ENCODE measurements at places on chromosomes 12 and 14.

DNA sequence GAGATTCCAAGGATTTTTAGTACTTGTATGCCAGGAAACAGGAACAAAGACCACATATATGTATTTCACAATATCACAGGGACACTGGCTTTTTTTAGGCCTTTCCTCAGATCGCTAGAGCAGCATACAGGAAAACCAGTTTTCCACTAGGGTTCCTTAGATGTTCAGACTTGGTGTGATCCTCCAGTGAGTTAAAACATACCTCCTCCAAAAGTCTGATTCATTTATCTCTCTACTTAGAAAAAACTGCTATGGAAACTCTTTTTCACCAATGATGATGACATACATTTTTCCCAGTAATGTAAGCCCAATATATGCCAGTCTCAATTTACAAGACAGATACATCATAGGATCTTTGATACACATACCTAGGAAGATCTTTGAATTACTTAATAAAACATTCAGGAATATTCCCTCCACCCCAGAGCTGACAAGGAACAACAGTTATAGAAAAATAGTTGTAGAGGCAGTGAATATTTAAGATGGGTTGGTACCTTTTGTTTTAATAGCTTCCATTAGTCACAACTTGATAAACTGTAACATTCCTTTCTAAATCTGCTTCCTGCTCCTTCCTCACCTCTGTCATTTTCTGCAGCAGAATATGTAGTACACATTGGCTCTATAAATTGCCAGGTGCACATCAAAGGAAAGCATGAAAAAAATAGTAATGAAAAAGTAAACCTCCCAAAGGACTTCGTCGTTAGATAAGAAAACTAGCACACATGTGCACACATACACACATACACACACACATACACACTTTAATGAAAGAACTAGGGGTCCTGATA lies 27.5 kb downstream of the BCAT1 start:
- DNase-seq, result no peak

DNA sequence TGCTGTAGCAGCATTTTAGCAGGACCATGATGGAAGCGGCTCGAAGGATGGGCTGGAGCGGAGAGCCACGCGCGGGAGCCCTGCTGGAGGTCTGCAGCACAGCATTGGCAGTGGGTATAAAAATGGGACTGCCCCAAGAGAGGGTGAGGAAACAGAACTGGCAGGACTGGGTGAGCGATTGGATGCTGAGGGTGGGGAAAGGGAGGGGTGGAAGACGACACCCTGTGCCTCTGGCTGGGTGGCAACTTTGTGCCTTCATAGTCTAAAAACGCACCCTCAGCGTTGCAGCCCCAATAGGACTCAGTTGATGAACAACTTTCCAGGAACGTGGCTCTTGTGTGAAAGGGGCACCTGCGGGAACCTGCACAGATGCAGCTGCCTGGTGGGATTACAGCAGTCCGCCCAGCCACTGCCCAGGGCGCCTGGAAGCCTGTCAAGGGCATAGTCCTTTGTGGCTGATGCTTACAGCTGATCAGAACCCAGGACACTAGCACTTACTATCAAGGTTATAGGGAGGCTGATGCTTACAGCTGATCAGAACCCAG lies 73.0 kb downstream of the NINJ2 start:
- no peak for DNase-seq

GRCh38 chr12:34287986-34288962 lies 266.0 kb downstream of the ALG10 start:
- DNase-seq, result no peak

DNA sequence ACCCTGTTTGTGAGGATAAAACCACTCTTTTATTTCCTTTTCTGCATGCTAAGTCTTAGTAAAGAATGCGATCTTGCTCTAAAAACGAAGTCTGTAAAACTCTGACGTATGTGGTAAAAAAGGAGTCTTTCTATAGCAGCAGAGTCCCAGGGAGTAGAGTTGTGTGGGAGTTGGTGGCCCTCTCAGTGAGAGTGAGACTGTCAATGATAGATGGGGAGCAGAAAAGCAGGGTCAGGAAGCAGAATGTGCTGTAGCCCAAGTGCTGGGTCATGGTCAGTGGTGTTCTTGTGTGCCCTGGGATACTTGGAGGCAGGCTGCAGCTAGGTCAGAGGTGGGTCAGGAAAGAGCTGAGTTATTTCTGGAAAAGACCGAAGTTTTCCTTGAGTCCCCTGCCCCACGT lies 20.3 kb upstream of the GPR33 start:
- DNase-seq, result no peak

GRCh38 chr12:114672817-114673168 lies 11.2 kb downstream of the TBX3 start:
- DNase-seq, result no peak

DNA sequence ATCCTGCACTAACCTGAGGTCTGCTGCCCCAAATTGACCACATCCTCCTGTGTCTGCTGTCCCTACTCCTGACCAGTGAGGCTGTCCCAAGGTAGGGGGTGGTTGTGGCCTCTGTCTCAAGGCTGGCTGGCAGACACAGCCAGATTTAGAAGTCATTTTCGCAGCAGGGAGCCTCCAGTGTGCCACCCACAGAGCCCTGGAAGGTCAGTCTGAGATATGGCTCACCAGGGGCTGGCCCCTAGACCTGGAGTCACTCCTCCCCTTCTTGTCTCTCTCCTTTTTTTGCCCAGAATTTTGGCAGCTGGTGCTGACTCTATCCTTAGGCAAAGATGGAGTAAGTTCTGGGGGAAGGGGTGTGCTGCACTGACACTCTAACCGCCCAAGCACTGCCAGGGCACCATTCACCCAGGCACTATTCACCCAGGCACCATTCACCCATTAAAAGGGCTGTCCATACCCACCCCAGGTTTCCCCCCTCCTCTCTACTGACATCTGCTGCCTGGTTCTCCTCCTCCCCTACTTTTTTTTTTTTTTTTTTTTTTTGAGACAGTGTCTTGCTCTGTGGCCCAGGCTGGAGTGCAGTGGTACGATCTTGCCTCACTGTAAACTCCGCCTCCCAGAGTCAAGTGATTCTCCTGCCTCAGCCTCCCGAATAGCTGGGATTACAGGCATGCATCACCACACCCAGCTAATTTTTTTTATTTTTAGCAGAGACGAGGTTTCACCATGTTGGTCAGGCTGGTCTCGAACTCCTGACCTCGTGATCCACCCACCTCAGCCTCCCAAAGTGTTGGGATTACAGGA lies 7.7 kb downstream of the DDN start:
- no peak for DNase-seq

DNA sequence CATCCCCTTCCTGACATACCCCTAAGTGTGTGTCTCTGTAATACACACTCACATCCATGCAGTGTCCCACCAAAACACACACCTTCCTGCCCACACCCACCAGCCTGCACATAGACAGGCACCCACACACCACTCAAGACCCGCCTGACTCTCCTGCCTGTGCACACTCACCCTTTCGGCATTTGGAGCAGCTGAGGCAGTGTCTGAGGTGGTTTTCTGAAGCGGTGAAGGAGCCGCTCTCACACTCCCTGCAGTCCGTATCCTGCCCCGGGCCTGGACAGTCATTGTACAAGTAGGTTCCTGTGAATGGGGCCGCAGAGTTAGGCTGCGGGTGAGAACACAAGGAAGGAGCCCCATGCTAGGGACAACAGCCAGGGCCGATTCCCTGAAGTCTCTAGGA lies 8.3 kb downstream of the TNFRSF1A start:
- no peak for DNase-seq

- no peak for DNase-seq
Measured at GRCh38 chr12:29692237-29692636, 91.5 kb downstream of the TMTC1 start.

DNA sequence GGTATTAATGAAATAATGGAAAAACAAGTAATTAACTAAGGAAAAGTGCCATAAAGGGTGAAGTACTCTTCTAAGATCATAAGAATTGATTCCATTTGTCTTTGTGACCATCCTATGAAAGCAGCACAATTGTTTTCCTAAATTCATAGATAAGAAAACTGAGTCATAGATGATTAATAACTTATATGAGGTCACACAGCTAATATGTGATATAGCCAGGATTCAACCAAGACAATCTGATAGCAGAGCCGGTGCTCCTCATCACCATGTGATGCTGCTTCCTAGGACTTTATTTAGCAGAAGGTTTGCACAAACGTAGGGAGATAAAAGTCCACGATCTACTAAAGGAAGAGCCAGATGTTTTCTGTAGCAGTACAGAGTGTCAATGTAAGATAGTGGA lies 181.5 kb upstream of the SYT1 start:
- no peak for DNase-seq
